Hippocampal formation (tissue), 2 donors: ENCODE measurements at places on chromosomes 4 and X.

GRCh38 chr4:117588771-117589170 is 445.5 kb upstream of the NDST3 start:
- DNase-seq, result no peak

GRCh38 chrX:24838629-24839028 is 144.9 kb downstream of the POLA1 start:
- no peak for DNase-seq

GRCh38 chr4:109921384-109921808 is 8.7 kb downstream of the EGF start:
- DNase-seq, result no peak

- DNase-seq, result no peak
These were observed 136.2 kb upstream of the MED14 start for GRCh38 chrX:40871385-40872082.

- no peak for DNase-seq
These were observed 7.6 kb upstream of the SYTL5 start for GRCh38 chrX:37998586-37999262.

DNA sequence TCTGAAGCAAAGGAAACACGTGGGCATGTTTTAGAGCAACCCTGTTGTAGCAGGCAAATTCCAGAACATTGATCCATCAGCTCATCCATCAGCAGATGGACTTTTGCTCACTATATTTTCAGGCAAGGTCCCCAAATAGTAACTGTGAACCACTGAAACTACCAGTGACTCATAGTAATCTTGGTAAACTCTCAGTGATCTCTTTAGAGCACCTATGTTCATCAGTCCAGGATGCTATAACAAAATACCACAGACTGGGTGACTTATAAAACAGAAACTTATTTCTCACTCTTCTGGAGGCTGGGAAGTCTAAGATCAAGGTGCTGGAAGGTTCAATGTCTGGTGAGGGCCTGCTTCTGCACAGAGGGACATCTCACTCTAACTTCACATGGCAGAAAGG is 28.9 kb upstream of the BTC start:
- DNase-seq, result no peak

GRCh38 chr4:25654971-25655963 is at the start of gene SLC34A2:
Gene SLC34A2 (plus strand): TSS chr4:25655851. CDS start chr4:25662501, 6,650 bp downstream.
- no peak for DNase-seq
